ENCODE measurements at places on chromosomes 1 and 21.

DNA sequence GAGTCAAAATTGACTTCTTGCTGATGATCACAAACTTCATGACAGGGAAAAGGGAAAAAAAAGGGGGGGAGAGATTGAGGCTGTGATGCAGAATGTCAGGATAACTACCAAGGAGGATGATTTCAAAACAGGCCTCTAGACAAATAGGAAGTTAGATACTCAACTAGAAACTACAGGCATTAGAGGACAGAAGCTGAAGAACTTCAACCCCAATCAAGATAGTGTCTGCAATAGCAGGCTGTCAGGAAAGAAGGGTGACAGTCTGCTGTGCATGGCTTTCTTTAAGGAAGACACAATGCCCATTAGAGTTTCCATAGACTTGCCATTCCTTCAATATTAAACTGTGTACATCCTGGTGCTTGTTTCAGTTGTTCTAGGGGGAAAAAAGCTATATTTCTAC lies 257.2 kb downstream of the TTLL7 start:
- DNase-seq, result no peak

GRCh38 chr1:46483589-46483988 lies 6.0 kb upstream of the DMBX1 start:
- no peak for DNase-seq

DNA sequence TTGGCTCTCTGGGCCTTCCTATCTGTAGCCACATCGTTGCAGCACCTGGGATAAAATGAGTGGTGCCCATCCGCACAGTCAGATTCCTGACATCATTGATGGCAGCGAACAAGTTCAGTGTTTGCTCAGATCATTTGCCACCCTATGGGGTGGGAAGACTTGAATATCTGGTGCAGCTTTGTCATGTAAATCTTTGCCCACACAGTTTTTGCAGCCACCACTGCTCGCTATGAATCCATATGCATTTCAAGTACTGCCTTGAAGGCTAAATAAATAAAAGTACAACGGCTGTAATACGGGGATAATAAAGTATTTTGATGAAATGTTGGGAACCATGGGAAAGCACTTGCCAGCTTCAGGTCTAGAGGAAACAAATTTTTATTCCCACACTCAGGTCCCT lies 56.3 kb upstream of the COA6 start:
- DNase-seq, result no peak

- DNase-seq, result no peak
Measured at GRCh38 chr1:75980972-75981897, 49.0 kb upstream of the ASB17 start.
